ENCODE measurements at places on chromosomes 6 and 20.

DNA sequence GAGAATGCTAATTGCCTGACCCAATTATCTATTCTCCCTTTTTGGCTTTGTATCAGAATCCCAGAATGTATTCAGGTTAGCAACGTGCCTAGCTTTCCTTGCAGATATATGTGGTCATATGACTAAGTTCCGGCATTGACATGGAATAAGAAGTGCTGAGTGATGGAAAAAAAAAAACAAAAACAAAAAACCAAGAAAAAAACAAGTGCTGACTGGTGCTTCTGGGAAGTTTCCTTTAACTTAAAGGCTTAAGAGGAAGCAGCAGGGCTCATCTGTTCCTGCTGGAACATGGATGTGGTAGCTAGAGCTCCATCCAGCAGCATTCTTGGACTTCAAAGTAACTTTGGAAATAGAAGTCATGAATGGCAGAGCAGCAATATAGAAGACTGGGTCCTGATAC, 10.4 kb upstream of the RPF2 start:
- DNase-seq, result no peak

DNA sequence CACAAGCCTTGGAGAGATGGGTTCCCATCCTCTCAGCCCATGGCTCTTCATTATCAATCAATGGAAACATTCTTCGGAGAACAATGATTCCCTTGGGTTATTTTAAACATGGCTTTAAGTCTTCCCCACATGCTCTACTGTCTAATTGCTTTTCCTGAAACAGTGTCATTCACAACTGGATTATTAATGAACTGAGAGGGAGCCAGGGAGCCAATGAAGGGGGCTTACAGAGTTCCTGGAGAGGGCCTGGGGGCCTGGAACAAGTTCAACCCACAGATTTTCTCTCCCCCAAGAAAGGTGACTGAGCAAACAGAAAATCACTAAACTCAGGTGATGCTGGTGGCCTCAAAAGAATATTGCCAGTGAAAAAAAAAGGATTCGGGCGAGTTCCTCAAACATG, 1.3 kb upstream of the PPP1R16B start:
- no peak for DNase-seq

- DNase-seq, result no peak
Measured at GRCh38 chr6:72621291-72622093, at the start of gene KCNQ5. KCNQ5 (plus strand) TSS chr6:72622064.

DNA sequence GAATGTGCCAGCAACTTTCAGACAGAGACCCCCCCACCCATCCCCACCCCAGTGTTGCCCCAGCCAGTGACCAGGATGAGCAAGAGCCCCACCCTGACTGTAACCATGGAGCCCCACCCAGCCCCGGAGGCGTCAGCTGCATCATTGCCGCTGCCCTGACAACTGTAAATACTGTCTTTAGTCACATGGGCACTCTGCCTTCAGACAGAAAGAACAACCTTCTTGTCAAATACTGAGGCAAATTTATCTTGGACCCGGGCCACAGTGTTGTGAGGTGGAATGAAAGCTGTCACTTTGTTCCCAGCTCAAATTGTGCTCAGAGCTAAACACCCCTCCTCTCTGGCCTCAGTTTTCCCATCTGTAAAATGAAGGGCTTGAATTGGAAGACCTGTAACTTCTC, 23.7 kb downstream of the MOCS3 start:
- peak; percentile 90 for DNase-seq

DNA sequence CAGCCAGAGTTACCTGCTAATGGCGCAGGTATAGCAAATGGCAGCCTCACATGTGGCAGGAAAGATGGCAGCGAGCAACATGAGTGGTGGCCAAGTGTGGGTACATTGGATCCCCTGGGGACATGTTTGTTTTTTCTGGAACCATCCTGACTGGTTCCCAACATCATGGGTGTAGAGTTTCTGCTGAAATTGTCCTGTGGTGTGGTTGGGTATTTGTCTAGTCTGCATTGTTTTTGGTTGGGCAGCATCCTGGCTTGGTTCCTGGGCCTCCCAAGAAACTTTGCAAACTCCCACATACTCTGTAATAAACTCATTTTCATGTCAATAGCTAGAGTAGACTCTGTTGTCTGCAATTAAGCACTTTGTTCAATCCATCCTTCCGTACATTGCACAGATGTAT, 282.6 kb downstream of the CDC5L start:
- peak; percentile 32 for DNase-seq

DNA sequence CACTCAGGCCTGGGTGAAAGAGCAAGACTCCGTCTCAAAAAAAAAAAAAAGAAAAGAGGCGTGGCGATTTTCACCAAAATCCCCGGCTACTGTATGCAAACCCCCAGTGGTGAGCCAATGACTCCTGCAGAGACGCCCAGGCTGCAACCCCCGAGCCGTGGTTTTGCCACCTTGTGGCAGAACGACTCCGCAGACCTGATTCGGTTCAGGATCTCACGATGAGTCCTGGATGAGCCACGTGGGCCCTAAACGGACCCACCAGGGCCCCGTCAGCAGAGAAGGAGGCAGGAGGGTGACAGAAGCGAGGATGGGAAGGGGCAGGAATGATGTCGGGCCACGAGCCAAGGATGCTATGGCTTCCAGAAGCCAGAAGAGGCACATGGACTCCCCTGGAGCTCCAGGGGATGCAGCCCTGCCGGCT, 42.5 kb downstream of the SLC2A4RG start:
- DNase-seq, result no peak

DNA sequence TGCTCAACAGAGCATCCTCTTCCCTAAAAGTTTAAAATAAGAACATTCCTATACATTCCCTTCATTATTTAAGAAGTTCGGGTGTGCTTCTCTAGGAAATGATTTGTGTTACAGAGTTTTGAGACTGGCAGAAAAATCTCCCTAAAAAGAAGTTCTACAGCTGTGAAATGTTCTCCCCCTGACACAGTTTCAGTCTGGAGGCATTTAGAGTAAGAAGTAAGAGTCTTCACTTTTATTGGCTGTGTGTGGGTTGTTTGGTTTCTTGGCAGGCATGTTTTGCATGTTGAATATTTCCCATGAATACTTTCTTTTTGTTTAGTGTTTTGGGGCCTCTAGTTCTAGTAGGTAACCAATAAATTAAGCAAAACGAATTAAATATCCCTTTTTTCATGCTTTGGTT, 195.9 kb downstream of the TENT5A start:
- DNase-seq, result no peak

GRCh38 chr6:26309731-26310142, 55.3 kb upstream of the BTN3A2 start:
- no peak for DNase-seq

DNA sequence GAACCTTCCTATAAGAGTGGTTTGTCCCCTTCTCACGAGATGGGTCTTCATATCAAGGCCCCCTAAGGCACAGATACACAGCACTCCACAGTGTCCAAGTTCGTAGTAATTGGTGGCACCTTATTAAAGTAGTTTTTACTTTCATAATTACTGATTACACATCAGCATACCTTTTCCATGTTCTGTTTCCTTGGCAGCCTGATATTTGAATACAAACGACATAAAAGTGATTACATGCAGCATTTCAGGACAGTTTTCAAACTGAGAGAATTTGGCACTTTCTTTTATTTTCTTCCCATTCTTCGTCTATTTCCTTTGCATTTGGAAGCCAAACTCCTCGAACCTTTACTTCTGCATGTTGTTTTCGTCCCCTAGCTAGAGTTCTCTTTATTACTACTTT, 139.7 kb downstream of the MTHFD1L start:
- no peak for DNase-seq

DNA sequence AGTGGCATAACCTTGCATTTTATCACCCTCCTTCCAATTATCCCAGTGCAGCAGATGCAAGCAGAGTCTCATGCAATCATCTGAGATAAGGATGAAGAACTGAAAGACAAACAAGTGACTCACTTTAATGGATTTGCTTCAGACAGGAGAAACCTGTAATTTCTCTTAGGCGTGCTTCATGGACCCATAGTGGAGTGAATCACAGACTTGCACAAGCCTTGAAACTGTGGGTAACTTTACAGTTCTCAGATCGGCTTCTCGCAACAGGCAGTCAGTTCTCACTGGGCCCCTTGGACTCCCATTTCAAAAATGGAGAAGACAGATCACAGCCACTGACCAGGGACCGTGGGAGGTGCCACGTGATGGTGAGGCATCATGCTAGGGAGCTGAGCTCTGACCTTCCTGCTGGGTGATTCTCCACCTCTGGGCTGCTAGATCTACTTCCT, at the start of gene ADGRF4:
ADGRF4 (plus strand) TSS at position 239 of the 446 bp plus-strand sequence. CDS start 8,666 bp downstream, outside the sequence.
- no peak for DNase-seq

DNA sequence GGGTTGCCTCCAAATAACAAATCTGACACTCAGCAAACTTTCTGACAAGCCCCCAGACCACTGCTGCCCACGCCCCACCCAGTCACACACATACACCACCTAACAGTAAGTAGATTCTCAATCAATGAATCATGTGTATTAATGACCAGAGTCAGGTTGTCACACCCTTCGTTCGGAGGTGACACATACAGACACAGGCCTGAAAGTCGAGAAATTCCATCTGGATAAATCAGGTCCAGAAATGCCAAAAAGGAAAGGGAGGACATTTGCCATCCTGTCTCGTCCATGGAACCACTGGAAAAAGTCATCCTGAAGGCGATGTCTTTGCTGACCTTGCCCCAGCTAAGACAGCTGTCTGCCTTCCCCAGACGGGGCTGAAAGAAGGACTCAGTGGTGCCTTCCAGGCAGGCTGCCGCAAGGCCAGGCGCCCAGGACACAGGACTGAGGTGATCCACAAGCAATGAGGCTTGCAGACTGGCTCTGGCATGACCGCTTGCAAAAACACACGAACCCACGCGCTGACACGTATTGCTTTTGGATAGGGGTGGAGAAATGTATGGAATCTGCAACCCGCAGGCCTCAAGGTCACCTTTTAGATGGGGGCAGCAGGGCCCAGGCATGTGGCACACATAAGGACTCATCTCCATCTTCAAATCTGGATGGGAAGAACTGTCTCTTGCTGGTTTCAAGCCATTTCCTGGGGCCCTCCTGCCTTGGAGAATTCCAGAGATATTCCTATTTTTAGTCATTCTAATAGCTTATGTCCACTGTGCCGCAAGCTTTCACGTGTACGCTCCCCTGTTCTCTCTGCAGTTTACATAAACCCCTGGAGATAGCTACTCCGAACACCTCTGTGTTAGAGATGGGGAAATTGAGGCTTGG, 9.0 kb downstream of the NFATC2 start:
- DNase-seq, result no peak

DNA sequence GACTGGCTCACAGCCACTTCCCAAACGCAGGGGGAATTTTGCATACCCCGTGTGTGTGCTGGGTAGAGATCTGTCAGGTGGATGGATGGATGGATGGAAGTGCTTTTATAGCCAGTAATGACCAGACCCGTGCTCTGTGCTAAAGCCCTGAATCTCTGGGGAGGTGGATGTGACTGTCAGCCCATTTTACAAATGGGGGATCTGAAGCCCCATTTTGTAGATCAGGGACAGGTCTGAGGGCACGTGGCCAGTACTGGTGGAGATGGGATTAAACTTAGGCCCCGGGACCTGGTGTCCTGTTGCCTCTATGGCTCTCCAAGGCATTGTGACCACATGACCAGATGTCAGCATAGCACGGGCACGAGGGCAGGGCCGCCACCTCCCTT, 38.2 kb upstream of the ZBP1 start:
- no peak for DNase-seq

DNA sequence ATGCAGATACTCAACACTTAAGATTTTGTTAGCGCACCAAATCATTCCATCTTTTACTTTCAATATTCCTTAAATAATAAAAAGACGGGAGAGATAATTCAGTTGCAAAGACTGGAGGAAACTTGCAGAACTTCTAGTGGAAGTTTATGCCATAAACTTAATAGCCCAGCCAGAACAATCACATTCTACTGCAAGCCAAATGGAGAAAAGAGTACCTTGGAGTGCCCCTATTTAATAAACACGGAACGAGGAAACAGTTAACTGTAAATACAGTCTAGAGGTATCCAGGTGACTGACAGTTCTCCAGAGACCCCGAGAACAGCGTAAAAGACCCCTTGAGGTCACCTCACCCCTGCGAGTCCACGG, 635 bp downstream of the SLC35B3 start:
- no peak for DNase-seq

DNA sequence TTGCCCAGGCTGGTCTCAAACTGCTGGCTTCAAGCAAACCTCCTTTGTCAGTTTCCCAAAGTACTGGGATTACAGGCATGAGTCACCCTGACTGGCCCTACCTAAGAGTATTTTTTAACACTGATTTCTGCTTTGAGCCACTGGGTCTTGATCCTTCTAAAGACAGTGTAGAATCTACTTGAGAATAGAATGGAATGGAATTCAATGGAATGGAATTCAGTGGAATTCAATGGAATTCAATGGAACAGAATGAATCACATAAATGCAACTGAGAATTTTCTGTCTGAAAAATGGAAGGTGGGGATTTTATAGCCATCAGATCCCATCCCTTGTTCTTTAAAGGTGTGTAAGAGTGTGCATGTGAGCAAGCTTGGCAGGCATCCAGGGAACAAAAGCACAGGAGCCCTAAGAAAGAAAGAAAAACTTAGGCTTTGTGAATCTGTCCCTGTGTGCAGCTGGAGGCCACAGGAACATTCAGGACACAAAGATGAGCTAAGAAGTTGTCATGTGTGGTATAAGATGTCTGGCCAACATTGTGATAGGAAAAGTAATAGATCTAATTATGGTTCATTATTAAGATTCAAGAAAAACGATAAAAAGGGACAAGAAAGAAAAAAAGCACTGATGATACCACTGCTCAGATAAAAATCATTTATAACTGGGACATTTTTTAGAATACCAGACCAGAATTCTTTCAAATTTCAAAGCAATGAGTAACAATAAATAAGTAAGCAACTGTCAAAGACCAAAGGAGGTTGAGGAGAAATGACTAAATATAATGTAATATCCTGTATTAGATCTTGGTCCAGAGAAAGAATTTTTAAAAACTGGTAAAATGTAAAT, 681.0 kb upstream of the GJE1 start:
- DNase-seq, result no peak

DNA sequence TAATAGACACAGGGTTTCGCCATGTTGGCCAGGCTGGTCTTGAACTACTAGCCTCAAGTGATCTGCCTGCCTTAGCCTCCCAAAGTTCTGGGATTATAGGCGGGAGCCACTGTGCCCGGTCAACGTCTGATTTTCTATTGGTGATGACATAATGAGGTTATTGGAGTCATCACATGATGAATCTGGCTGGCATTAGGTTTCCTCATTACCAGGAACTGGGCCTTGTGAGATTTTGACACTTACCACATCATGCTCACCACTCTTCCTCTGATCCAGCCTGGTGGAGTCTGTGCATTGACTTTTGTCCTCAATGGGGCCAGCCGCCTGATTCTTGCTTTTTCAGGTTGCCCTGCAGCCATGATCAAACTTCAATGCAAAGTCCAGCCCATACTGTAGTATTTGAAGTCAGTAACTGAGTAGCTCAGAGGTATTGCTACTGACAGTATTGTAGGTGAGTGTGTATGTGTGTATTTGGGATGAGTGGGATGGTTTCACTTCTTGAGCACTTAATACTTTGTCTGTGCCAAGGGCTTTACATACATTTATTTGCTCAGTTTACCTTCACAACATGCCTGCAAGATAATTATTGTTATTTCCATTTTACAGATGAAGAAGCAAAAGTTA, 16.0 kb downstream of the ANKS1A start:
- DNase-seq, result no peak

Measured in lower leg skin (tissue), 4 donors.